ENCODE measurements at places on chromosomes 5 and 9.

GRCh38 chr5:60293518-60293917, 400.0 kb upstream of the PDE4D start:
- no peak for DNase-seq

- DNase-seq = no peak
Observed at GRCh38 chr5:143772621-143773020, 39.3 kb upstream of the HMHB1 start.

GRCh38 chr9:17481565-17481964, 97.3 kb upstream of the SH3GL2 start:
- DNase-seq = no peak

- no peak for DNase-seq
Observed at GRCh38 chr5:1315018-1315708, 20.3 kb upstream of the TERT start.

GRCh38 chr9:69299826-69300225, 25.2 kb upstream of the ENTREP1 start:
- DNase-seq = no peak

- no peak for DNase-seq
Observed at GRCh38 chr9:13862654-13863053, 451.3 kb downstream of the NFIB start.

GRCh38 chr9:126398403-126399058, 71.9 kb downstream of the MVB12B start:
- DNase-seq = no peak

Measured in HS-5 (cell line).